ENCODE measurements at places on chromosomes 4 and X.

DNA sequence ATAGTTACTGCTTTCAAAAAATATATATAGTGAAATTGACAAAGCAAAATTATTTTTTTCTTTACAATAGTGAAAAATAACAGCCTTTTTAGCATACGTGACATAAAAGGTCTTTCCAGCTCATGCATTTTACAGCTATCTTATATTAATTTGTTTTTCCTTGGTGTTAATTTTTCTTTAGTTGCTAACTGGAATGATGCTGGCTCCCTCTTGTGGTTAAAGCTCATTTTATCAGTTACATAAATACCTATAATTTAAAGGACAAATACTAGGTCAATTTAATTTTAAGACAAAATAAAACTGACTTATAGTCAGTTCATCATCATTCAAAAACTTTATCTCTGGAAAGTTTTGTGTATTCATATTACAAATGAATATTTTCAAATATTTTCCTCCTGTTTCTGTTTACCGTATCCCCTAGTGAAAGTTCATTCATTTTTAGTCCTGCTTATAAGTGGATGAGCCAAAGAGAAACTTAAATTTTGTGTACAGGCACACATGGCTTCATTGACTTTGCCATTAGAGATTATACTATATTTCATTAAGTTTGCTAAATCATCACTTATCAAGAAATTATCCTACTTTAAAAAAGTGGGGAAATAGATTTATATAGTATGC lies 9.9 kb upstream of the ANAPC4 start:
- no peak for DNase-seq

DNA sequence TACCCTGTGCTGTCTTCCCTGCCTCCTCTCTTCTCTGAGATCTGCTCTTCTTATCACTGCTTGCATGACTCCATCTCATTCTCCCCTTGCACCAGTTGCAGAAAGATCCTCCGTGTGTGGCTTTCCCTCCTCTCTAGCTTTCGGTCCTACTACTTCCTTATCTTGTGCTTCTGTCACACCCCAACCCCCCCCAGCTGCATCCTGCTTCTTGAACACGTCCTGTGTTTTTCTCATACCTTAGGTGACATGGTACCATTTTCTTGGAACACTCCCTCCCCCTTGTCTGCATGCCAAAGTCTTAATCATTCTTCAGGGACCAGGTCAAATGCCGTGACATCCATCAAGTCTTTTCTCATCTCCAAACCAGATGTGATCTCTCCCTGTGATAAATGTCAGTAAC lies 46.4 kb downstream of the FHL1 start:
- no peak for DNase-seq

GRCh38 chr4:39446842-39447573 lies 11.7 kb downstream of the RPL9 start:
- no peak for DNase-seq

GRCh38 chr4:32775049-32775448 lies 2054.9 kb downstream of the PCDH7 start:
- no peak for DNase-seq

DNA sequence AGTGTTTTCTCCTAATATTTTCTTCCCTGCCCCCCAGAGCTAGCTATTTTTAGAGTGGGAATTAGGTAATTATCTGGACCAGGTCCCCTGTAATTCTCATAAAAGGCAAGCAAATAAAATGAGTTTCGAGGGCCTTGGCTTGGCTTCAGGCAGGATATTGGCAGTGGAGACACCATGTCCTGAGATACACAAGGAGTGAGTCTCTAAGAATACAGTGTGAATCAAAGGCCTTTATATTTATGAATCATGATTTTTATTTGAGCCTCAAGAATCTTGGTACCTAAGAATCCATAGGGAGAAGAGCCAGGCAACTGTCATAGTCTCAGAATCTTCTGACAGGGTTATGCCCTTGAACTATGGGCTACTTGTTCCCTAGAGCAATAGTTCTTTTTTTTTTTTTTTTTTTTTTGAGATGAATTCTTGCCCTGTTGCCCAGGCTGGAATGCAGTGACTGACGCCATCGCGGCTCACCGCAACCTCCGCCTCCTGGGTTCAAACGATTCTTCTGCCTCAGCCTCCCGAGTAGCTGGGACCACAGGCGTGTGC lies 205.4 kb downstream of the LDB2 start:
- DNase-seq = no peak

- DNase-seq = no peak
These were observed 45.4 kb downstream of the SMARCAD1 start for GRCh38 chr4:94253036-94253435.

DNA sequence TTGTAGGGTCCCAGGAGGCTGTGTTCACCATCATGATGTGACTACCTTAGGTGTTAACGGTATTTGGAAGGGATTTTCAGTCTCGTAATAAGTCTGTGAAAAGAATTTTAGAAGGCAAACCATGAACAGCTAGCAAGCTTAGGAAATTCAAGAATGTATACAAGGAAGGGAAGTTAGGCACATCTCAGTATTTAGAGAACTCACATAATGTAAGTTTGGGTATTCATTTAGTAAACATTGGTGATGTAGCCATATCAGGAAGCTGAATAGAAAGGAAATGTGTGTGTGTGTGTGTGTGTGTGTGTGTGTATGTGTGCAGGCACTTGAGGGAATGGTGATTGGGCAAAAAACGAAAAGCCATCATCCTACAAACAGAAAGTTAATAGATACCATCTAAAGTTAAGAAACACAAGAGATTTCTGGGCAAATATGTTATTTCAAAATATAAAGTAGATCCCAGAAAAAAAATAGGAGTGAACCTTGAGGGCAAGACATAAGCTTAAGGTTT lies 34.7 kb upstream of the PRKX start:
- no peak for DNase-seq

DNA sequence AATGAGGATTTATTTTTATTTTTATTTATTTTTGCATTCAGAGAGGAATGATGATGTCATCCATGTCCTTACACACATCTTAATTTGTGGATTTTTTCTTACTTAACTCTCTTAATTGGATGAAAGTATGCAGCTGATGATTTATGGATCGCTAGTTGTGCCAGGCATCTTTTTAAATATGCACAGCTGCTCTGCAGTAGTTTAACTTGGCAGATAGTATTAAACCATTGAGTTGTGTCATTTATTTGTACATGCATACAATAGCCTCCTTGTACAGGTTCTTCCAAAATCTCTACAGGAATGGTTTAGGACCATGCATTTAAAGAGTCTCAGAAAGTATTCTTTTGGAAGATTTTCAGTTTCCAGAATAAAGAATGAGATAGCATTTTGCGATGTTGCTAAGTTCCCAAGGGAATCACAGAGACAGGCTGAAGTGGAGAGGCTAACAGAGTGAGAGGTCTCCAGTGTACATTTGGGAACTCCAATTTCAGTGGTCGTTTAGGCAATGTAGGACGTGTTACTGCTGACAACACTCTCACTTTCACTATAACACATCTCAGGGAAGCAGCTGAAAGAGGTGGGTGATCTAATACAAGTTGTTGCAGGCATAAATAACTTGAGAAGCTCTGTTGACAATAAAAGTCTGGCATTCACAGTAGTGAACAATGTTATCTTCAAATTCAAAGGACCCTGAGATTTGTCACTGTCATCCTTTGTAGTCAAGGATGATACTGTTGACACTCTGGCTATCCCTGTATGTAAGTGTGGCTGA lies 49.9 kb upstream of the SCRG1 start:
- DNase-seq = no peak

GRCh38 chr4:97142893-97143292 lies 1000.4 kb downstream of the STPG2 start:
- no peak for DNase-seq

GRCh38 chr4:150150629-150151062 lies 72.4 kb downstream of the DCLK2 start:
- DNase-seq = no peak

DNA sequence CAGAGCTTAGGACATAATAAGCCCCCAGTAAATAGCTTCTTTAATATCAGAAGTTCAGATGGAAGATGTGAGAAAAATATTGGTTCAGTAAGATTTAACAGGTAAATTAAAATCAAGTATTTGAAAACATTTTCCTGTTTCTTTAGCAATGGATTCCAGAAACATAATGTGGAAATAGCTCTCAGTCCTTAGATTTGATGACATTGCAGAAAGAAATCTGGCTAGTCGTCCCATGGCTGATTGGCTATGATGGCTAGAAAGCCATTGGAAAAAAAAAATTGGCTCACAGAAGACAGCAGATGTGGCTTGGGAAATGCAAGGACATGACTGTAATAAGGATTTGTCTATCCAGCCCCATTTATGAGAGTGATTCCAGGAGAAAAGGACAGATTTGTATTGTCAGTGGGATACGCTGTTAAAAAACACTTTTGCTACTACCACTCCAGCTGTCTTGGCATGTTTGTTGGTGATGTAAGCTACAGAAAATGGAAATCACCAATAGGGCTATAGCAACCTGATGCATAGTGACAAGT lies 78.3 kb downstream of the AR start:
- DNase-seq = no peak

GRCh38 chr4:6869944-6870343 lies 39.7 kb upstream of the TBC1D14 start:
- no peak for DNase-seq

DNA sequence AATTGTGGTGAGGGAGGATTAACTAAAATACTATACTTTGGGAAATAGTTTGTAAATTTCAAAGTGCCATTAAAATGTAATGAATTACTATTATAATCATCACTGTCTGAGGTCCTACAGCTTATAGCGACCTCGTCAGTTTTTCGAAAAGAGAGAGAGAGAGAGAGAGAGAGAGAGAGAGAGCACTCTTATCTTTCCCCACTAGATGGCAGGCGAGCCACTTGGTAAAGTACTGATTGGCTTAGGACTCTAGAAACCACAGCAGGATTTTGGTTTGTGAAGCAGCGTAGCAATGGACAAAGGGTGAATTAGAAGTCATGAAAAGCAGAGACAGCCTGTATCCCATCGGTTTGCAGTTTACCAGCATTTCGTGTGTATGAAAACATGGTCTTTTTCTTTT lies 52.5 kb downstream of the LINC00632 start:
- DNase-seq = peak; percentile 40

GRCh38 chrX:154981116-154981411 lies 41.5 kb downstream of the F8 start:
- no peak for DNase-seq

DNA sequence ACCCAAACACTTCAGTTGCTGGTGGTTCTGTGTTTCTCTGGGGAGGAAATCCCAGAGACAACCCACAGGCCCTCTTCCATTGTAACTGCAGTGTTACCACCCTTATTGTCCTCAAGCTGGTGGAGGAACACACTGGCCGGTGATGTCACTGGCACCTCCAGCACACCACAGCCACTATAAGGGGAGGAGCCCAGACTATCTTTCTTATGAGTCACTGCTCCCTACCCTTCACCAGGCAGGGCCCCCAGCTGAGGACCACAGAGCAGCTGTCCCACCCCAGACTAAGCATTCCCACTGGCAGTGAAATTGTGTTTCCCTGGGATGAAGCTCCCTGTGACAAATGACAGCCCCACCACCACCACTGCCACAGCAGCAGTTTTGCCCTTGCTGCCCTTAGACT lies 171.8 kb upstream of the FGF16 start:
- no peak for DNase-seq

DNA sequence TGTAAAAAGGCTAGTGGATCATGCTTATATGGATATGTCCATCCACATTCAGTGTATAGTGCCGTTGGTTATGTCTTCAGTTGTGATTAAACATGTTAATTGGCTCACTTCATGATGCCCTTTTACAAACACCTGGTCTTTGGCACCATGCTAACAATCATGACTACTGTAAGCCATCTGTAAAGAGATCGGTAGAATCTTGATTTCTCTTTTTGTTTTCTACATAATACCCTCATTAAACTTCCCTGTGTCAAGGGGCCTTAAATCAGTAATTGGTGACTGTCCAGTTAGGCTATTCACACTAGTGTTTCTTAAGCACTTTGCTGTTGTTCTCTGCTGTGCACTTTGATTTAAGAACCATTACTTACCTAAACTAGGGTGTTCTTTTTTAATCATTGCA lies 475.2 kb downstream of the RPA4 start:
- DNase-seq = no peak

DNA sequence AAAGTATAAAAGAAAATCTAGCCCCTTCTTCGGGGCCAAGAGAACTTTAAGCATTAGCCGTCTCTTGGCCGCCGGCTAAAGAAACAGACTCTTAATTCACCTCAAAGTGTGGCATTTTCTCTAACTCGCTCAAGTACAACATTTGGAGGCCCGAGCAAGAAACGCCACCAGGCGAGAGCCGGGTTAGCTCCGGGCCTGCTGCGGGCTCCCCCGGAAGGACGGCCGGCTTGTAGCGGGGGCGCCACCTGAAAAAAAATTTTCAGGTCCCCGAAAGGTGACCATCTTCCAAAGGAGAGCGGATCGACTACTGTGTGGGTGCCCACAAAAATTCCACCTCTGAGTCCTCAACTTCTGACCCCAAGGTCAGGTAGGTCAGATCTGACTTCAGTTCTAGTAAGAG lies 156.0 kb downstream of the DEFB131A start:
- no peak for DNase-seq

GRCh38 chr4:119246177-119246733 lies 33.7 kb downstream of the USP53 start:
- no peak for DNase-seq

Data from AG09319 (cell line).